ENCODE measurements at places on chromosomes 11 and 22.

DNA sequence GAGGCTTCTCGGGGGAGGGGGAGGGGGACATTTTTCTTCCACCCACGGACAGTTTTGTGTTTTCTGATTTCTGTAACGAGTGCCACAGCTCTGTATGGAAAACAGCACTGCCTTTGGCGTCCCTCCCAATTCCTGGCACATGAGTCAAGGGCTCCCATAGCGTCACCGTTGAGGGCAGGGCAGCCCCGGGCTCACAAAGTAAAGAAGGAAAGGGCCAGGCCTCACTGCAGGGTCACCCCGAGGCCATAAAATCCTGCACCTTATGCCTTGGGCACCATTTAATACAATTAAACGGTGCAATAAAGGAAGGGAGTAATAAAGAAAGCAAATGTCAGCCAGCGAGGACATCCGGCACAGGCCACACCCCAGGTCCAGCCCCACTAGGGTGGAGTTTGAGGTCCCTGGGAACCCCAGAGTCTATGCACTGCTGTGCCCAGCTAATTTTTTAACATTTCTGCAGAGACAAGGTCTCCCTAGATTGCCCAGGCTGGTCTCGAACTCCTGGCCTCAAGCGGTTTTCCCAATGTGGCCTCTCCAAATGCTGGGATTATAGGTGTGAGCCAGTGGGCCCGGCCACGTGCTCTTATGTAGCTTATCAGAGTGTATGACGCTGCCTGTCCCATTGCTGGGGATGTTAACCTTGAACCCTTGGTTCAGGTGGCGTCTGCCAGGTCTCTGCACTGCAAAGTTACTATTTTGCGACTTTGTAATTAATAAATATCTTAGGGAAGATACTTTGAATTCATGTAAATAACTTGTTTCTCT is 13.6 kb upstream of the MUC2 start:
- no peak for DNase-seq

DNA sequence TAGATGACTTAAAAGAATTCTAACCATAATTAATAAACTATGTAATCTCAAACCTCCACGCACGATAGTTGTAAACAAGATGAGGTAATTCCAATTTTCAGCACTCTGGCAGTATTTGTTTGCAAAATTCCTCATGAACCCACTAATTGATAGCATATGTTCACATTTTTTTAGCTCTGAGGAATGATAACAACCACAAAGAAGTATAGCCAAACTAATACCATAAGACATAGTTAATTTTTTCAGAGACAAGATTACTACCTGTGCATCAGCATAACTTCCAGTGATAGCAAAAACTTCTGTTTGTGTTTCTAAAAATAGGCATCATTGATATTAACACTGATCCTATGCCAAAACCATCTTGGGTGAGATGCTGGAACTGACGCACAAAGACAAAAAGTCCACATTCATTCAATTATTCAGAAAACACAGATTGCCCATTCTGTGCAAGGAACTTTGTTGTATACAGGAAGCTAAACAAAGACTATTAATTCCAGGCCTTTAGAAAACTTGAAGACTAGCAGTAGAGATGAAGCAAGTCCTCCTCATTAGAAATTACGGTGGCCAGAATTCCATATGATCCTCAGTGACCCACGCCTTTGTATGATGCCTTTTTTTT is 57.7 kb downstream of the PDGFD start:
- DNase-seq, result no peak

- DNase-seq, result no peak
Observed at GRCh38 chr11:31355817-31356216, 13.7 kb downstream of the DCDC1 start.

- no peak for DNase-seq
Observed at GRCh38 chr11:103147627-103148026, 38.4 kb downstream of the DYNC2H1 start.

DNA sequence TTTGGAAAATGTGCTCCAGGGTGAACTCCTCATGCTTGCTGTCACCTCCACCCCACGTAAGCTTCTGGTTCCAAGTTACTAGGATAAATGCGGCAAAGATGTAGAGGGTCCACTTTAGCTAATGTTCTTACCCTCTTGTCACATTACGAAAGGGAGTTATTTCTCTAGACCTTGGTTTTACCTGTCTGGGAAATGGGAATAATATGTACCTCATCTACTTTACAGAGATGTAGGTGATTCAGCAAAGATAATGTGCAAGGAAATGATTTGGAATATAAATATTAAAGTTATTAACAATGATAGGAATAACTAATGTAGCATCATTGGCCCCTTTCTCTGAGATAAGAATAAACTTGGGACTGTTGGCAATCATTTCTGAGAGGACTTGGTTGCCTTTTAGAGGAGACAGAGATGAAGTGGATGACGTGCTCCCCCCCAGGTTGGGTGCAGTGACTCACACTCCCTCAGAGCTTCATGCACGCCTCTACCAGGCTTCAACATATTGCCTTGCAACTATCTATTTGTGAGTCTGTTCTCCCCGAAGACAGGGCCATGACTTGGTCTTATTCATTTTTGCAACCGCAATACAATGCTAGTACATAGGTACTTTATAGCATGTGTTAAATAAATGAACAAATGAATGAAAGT is 97.1 kb downstream of the ME3 start:
- DNase-seq, result no peak

DNA sequence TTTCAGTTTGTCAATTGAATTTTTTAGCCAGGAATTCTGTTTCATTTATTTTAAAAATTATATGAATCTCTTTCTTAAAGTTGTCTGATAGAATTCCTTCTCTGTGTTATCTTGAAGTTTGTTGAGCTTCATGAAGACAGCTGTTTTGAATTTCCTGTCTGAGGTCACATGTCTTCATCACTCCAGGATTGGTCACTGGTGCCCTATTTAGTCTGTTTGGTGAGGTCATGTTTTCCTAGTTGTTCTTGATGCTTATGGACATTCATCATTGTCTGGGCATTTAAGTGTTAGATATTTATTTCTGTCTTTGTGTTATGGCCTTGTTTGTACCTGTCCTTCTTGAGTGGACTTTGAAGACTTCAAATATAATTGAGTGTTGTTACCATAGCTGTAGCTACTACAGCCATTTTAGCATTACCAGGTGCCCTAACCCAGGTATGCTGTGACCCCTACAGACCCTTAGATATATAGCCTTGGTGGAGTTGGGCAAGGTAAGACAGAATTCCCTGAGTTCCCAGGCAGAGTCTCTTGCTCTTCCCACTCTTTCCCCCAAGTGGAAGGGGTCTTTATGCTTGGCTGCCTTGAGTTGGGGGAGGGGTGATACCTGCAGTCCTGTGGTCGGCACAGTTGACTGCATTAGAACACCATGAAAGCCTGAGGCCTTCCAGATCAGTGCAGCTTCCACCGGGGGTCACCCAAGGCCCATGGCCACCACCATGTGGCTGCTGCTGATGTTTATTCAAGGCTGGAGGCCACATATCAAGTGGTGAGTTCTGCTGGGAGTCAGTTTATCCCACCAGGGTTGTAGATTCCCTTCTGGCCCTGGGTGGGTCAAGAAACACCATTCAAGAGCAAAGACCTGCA is 229.6 kb downstream of the DYNC2H1 start:
- no peak for DNase-seq

GRCh38 chr11:113721462-113722066 is 15.5 kb upstream of the TMPRSS5 start:
- DNase-seq, result no peak
